Activated CD4-positive, CD25-positive, alpha-beta regulatory T cell treated with anti-CD3 and anti-CD28 coated beads, Interleukin-2, amount 50 U/mL, for 16 hours (primary cell): ENCODE measurements at places on chromosomes 3 and 15.
A peak's percentile ranks its signal among the peaks of the same experiment; 100 is the strongest.

DNA sequence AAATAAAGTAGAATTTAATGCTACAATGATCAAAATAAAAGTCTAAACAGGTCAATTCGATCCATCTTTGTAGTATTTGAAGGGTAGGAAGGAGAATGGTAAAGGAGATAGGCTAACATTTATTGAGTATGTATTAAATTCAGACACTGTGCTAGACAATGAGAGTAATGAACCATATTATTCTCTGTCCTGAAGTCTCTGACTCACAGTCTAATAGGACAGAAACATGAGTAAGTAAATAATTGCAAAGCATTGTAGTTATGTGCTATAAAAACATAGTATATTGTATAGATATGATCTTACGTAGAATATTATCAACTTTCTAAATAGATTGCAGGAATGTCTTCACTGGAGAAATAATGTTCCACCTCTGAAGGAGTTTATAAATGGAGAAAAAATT is 64.5 kb downstream of the MDFIC2 start:
- no peak for DNase-seq

DNA sequence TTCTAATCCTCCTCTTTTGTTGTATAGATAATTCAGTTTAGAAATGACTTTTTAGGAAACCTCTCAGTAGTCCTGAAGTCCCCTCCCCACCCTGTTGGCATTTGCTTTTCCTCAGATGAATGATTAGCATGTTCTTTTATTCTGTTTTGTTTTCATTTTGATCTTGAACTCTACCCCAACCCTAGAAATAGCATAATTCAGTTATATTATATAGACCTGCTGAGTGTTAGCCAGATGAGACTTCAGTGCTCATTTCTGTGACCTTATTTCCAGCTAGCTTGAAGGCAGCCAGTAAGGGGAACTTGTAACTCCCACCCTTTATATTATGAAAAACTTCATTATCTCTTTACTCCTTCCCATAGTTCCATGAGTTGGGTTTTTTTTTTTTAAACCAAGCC is 41.2 kb downstream of the SNRK start:
- no peak for DNase-seq

GRCh38 chr3:19901337-19901736 is 32.7 kb downstream of the EFHB start:
- no peak for DNase-seq

DNA sequence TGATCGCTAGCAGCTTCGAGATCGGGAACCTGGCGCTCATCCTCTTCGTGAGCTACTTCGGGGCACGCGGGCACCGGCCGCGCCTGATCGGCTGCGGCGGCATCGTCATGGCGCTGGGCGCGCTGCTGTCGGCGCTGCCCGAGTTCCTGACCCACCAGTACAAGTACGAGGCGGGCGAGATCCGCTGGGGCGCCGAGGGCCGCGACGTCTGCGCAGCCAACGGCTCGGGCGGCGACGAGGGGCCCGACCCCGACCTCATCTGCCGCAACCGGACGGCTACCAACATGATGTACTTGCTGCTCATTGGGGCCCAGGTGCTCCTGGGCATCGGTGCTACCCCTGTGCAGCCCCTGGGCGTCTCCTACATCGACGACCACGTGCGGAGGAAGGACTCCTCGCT is 62.5 kb downstream of the SLCO3A1 start:
- no peak for DNase-seq

DNA sequence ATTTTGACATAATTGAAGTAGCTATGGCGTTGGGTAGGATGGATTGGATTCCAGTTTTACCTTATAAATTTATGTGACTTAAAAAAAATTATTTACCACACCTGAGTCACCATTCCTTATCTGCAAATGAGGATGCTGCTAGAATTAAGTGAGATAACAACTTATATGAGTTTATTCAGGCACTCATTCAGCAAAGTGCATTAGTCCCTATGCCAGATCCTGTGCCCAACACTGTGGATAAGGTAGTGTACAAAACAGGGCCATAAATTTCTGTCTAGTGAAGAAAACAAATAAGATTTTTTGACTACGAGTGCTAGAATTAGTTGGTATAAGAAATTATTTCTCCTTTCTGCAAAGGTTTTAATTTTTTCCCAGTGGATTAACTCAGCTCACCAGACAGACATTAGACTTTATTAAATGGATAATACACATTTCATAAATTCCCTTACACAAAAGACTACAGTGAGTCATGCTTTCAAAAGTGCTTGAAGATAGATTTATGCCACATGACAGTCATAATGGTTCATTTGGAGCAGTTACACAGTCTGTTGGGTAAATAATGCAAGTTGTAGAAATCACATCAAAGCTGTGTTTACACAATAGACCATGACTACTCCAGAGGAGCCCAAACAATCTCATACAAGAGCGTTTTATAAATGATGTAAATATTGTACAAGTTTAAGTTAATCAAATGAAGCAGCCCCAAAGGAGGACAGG is 129.9 kb upstream of the TGFBR2 start:
- no peak for DNase-seq

- DNase-seq, result no peak
Observed at GRCh38 chr3:26637698-26638097, 15.1 kb downstream of the LRRC3B start.

- no peak for DNase-seq
Observed at GRCh38 chr3:172627057-172627809, 83.6 kb downstream of the NCEH1 start.

GRCh38 chr15:60000824-60001609 is 3.1 kb upstream of the FOXB1 start:
- no peak for DNase-seq

- DNase-seq, result peak; percentile 44
Observed at GRCh38 chr3:71444028-71444860, 139.3 kb downstream of the FOXP1 start.

- DNase-seq, result no peak
Observed at GRCh38 chr15:40471808-40472150, 995 bp downstream of the CHST14 start.

GRCh38 chr3:153596401-153596800 is 434.4 kb downstream of the RAP2B start:
- no peak for DNase-seq

- no peak for DNase-seq
Observed at GRCh38 chr3:181932039-181932438, 220.3 kb downstream of the SOX2 start.

DNA sequence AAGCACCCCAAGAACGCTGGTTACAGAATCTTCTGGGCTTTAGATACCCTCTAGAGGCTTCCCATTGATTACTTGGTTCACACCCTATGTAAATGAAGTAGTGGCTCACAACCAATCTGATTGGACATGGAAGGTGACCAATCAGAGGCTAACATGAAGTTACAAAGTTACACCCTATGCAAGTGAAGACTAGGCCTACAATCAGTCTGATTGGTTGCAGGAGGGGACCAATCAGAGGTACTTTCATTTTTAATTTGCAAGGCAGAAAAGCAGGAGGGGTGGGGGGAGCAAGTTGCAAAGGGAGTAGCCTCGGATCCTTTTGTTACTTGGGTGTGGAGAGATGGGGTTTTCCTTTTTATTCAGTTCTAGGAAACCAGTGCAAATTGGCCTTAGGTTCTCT is 11.1 kb upstream of the RTP2 start:
- DNase-seq, result no peak

GRCh38 chr3:141878817-141879216 is 2.4 kb downstream of the ATP1B3 start:
- DNase-seq, result no peak

DNA sequence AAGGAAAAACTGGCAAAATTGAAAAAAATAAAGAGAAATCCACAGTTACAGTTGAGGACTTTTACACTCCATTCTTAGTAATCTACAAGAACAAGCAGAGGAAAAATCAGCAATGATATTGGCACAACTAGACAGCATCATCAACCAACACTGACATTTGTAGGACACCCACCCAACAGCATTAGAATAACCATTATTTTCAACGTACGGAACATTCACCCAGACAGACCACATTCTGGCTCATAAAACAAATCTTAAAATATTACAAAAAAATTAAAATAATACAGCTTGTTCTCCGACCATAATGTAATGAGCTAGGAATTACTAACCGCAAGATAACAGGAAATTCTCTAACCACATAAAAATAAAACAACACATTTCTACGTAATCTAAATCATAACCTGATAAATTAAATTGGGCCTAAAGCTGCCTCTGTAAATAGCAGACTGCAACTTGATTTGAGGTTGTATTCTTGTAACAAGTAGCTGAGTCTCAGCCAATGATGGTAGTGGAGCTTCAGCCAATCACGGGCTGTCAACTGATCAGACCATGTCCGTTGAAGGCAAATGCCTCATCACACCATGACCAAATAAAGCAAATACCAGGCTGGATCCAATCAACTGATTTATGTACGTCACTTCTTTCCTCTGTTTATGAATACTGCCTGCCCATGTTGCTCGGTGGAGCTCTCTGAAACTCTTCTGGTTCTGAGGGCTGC is 9.2 kb downstream of the PLSCR4 start:
- DNase-seq, result no peak

- DNase-seq, result peak; percentile 11
Observed at GRCh38 chr3:129824926-129825541, 68.5 kb downstream of the TMCC1 start.

DNA sequence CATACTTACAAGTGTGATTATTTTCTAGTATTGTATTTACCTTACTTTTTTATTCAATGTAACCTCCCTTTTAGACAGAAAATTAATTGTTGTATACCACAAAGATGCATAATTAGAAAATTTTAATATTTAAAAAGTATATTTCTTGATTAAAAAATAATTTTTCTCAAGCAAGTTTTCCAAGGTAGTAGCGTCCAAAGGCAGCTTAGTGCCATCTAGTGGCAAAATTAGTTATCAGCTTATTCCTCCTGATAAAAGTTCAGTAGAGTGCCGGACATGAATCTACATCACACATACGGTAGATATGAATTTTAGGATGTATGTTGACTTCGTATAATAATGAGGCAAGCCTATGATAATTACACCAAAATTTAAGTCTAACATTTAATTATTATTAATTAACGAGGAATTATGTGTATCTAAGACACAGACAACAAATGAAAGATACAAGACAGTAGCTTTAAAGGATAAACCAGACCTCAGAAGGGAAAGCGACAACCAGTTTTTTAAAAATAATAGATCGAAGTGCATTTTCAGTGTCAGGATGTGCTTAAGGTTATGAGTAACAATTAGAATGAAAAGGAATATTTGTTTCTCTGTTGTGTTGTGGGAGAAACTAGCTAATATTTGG is 405.9 kb downstream of the ROBO1 start:
- DNase-seq, result no peak

GRCh38 chr3:53286727-53287126 is 30.9 kb upstream of the TKT start:
- DNase-seq, result no peak

GRCh38 chr15:91068966-91069365 is 31.1 kb upstream of the SV2B start:
- DNase-seq, result no peak

GRCh38 chr3:140391061-140391460 is 286.8 kb upstream of the TRIM42 start:
- DNase-seq, result no peak
